ENCODE measurements at places on chromosomes 7 and 10.
A peak's percentile ranks its signal among the peaks of the same experiment; 100 is the strongest.

DNA sequence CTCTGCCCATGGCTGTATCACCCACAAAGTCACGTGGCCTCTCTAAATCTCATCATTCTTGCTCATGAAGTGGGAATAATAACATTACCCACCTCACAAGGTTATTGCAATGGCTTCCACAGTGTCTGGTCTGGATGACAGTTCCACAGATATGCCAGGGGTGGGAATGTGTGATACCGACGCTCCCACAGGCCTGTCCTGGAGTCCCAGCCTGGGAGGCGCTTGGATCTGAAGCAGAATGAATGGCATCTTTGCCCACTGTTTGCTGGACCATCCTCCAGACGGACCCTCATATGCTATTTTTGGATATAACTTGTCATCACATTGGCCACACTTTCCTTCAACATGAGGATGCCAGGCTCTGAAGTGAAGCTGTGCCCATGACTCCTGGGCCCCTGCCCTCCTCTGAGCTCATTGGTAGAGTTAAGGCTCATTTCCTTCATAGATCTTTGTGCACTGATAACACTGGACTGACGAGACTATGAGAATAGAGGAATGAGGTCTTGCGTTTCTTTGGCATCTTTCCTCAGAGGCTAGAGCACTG lies 279.8 kb upstream of the ZNF32 start:
- no peak for DNase-seq

- DNase-seq: no peak
These were observed 11.9 kb downstream of the STEAP1B start for GRCh38 chr7:22487978-22488642.

GRCh38 chr10:89201345-89202032 lies 5.6 kb downstream of the CH25H start:
- DNase-seq: no peak

DNA sequence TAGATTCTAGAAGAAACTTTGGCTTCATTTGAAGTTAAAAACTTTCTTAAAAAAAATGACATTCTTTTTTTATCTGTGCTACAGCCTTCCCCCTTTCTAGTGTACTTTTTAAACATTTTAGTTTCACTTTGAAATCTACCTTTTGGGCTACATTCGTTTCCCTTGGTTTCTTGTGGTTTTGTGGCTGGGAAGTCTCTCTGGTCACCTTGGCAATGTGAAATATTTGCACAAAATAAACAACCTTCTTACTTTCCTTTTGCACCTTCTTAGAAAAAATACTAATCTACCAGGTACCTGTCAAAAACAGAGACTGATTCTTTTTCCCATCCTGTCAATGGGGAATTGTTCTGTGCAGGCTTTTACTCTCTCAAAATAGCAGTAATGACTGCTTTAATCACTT lies 350.2 kb downstream of the GATA3 start:
- no peak for DNase-seq

DNA sequence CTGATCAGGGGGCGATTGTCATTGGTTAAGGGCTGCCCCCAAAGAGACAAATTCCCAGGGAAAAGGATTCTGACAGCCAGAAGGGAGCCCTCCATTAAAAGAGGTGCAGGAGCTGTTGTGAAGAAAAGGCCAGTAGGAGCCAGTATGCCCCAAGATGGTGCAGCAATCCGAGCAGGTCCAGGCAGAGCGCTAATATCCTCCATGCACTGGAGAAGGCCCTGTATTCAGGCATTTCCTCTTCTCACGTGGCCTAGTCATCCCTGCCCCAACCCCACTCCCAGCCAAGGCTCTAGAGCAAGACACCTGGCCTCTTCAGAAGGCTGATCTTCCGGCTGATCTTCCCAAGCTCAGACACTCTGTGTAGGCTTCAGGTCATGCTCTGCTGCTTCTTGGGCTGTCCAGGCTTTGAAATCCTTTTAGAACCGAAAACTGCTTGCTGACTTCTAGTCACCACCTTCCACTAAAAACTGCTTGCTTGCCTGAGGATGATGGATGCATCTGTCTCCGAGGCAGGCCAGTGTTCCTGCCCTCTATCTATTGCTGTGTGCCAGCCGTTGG lies 77.4 kb downstream of the CYP26A1 start:
- no peak for DNase-seq

GRCh38 chr10:43044448-43044921 lies 32.4 kb upstream of the RET start:
- no peak for DNase-seq

DNA sequence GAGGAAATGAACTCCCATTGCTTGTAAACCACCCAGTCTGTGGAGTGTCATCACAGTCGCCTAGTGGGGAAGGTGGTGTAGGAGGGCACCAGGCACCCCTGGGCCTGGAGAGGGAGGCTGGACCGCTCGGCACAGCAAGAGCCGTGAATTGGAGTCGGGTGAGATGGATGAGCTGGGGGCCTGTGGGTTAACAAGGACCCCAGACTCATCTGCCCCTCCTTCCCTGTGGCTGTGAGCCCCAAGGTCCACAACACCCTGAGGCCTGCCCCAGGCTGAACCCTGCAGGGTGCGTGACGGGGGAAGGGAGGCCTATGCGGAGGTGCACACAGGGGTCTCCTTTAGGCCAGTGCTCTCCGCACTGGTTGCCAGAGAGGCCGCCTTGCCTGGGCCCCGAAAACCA lies 581.4 kb upstream of the FOXK1 start:
- no peak for DNase-seq

DNA sequence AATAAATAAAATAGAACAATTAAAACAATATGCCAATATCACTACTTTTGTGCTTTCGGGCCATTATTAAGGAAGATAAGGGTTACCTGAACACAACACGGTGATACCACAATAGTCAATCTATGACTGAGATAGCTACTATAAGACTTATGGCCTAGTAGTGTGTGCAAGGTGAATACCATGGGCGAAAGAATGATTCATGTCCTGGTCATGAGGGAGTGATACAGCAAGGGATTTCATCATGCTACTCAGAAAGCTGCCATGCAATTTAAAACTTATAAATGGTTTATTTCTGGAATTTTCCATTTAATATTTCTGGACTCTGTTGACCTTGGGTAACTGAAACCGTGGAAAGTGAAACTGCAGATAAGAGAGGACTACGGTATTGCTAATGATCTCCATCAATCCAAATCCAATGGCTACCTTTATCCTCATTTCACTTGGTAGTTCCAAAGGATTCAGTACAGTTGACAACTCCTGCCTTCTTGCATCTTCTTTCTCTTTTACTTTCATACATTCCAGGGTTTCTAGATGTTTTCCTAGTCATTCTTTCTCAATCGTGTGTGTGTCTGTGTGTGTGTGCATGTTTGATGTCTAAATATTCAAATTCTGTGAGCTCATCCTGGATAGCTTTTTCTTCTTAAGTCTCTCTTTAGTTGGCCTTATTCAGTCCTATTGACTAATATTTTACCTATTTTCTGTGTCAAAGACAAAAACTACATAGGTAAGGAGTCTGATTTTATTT lies 100.5 kb upstream of the MAGI2 start:
- DNase-seq: no peak

- peak; percentile 9 for DNase-seq
These were observed 15.5 kb upstream of the CRTAC1 start for GRCh38 chr10:98045785-98046389.

DNA sequence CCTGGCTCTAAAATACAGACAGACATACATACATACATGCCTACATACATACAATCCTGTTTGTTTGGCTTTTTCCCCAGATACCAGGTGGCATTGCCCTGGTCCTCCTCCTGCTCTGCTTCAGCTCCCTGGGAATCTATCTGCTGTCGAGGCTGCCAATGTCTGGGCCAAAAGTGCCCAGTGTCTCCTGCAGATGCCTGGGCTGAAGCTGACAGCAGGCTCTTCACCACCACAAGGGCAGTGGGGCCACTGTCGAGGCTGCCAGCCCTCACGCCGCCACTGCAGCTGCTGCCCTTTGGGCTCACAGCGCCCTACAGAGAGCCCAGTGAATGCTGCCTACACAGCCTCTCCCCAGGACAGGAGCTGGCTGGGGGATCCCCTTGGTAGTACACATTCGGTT lies 18.0 kb upstream of the STN1 start:
- no peak for DNase-seq

- DNase-seq: no peak
These were observed 267.4 kb downstream of the ADK start for GRCh38 chr10:74418285-74418872.

GRCh38 chr7:2956526-2957368 lies 86.9 kb downstream of the CARD11 start:
- no peak for DNase-seq

DNA sequence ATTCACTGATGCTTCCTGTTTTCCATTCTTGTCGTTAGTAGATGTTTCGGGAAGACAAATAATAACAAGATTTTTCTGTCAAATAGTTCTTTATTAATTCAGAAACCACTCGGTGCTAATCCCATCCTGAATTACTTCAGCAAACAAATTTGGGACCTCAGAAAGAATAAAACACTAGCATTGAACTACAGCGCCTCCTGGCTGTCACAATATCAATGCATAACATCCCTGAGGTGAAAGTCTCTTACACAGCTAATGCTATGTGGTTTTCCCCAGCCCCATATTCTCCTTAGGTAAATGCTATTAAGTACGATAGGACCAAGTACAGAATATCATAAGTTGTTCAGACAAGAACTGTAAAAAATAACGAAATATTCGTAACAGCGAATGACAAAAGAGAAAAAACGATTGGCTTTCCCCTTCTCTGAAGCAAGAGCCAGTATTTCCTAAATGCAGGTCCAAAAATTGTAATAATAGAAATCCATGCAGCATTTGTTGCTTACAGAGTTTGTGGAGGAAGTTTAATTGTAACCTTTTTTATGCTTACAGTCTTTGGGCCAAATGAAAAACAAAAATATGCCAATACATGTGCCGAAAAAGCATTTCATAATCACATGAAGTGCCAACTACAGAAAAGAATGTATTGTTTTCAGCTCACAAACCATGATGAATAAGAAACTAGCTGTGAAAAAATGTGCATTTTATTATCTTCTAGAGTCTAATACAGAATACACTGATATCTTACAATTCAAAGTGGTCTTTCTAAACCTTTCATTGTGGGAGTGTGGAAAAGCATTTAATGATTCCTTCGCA lies 47.3 kb downstream of the MYPN start:
- peak; percentile 23 for DNase-seq

DNA sequence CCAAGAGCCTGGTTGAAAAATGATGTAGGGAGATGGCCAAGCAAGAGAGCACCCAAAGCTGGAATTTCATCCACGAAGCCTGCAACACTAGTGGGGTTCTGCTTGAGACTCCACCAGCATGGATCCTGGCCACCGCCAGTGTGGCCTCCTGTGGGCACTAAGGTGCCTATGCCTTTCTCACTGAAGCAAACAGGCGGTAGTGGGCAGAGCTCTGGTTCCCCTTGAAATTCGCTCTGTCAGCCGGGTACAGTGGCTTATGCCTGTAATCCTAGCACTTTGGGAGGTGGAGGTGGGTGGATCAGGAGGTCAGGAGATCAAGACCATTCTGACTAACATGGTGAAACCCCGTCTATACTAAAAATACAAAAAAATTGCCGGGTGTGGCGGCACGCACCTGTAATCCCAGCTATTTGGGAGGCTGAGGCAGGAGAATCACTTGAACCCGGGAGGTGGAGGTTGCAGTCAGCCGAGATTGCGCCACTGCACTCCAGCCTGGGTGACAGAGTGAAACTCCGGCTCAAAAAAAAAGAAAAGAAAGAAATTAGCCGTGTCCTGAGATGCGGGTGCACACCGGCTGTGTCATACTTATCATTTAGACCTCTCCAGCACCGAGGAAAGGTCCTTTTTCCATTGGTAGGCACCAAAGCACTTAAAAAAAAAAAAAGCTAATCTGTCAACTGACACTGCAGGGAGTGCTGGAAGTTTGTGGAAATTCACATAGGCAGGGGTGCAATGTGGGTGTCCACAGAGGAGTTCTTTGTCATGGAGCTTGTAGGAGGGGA lies 28.3 kb downstream of the CCM2 start:
- no peak for DNase-seq

GRCh38 chr10:44913350-44914081 lies 2.4 kb downstream of the TMEM72 start:
- DNase-seq: no peak

GRCh38 chr7:35389636-35390035 lies 135.7 kb upstream of the TBX20 start:
- no peak for DNase-seq

- no peak for DNase-seq
These were observed 199.9 kb downstream of the GATA3 start for GRCh38 chr10:8254350-8254749.

DNA sequence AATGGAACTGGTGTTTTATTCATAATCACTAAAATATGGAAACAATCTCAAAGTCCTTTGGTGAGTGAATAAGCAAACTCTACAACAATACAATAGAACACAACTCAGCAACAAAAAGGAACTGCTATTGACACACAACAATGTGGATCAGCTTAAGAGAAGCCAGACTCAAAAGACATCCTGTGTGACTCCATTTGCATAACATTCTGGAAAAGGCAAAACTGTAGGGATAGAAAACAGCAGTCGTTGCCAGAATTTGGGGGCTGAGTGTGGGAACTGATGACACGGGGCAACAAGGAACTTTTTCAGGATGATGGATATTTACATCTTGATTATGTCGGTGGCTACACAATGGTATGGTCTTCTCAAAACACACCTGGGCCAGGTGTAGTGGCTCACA lies 32.4 kb upstream of the SVIL start:
- no peak for DNase-seq

DNA sequence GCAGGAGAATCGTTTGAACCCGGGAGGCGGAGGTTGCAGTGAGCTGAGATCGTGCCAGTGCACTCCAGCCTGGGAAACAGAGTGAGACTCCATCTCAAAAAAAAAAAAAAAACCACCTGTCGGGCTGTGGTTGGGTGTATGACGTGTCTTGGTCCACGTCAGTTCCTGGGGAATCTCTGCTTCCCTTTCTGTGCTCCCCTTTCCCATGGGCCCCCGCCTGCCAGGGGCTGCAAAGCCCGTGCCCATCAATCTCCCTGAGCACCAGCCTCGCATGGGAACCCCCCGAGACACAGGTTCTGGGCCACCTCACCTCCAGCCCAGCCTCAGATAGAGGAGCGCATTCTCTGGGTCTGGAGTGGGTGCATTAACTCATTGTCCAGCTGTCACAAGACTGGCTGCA lies 2.3 kb upstream of the SH2B2 start:
- no peak for DNase-seq

- DNase-seq: no peak
These were observed 204.3 kb downstream of the MBL2 start for GRCh38 chr10:52568309-52568708.

- DNase-seq: no peak
These were observed 48.7 kb downstream of the LSMEM1 start for GRCh38 chr7:112529521-112529920.

DNA sequence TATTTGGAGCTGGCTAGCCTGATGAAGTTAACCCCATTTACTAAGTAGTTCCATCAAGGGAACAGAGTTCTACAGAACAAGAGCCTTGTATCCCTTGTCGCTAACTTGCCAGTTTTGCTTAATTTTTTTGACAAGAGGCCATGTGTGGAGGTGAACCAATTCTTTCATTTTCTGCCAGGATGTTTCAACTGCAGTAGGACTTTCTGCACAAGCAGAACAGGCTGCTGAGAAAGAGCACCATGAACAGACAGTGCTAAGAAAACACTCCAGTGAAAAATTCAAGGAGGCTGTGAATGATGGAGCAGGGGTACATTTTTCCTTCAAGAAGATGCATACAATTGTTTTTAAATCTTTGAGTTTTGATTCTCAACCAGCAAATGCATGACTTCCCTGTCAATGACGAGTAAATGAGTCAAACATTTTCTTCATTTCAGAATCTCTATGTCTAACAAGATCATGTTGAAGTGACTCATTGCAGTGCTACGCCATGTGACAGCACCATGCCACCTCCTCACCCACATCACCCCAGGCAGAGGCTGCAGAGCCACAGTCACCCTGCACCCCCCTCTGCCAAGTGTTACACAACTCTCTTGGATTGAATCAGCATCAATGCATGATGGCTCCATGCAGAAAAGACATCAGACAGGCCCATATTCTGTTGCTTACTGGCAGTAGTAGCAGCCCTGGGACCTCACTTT lies 193.1 kb downstream of the COBL start:
- DNase-seq: no peak
